Gastroesophageal sphincter (tissue), 4 donors: ENCODE measurements at places on chromosomes 11 and 22. TPM values are rescaled to one million over a fixed set of nuclear protein-coding genes. Genes with fewer than 3 reads are reported as not detected.

DNA sequence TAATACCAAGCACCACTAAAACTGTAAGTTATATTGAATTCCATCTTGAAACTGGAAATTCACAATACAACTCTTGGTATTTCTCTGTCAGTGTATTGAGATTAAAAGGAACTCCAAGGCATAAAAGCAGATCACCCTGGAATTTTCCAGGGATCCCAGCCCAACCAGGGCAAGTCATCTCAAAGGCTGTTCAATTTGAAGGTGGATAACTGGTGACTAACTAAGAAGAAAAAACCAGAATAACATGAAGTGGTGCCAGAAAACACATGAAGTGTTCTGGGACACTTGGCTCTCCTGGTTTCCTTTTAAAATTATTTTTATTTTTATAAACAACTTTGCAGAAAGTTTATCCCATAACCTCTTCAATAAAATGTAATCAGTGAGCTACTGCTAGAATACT is 7.8 kb upstream of the BMAL1 start:
- no peak for ATAC-seq

- no peak for ATAC-seq
Measured at GRCh38 chr11:23885801-23886200, 611.1 kb upstream of the LUZP2 start.

- ATAC-seq = no peak
Measured at GRCh38 chr11:34298871-34299270, 58.9 kb downstream of the ABTB2 start.

- peak; percentile 42 for ATAC-seq
Measured at GRCh38 chr22:27438271-27438980, 363.1 kb downstream of the MN1 start.

DNA sequence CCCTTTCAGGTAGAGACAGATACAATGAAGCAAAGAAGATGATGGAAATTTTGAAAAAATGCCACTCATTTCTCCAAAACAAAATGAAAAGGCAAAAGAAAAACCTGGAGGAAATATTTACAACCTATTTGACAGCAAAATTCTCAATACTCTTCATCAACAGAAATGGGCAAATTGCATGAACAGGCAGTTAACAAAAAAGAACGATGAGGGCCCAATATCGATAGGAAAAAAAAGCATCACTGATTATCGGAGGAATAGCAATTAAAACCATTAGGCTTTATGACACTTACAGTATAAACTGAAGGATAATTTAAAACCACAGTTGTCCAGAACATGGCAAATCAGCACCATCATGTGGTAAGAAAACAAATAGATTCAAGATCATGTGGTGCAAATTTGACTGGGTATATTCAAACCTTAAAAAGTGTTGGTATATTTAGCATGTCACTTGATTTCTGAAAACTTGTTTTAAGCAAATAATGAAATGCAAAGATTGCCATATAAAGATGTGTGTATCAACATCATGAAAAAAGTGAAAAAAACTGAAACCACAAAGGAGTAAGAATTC is 222.9 kb downstream of the BRD1 start:
- no peak for ATAC-seq

DNA sequence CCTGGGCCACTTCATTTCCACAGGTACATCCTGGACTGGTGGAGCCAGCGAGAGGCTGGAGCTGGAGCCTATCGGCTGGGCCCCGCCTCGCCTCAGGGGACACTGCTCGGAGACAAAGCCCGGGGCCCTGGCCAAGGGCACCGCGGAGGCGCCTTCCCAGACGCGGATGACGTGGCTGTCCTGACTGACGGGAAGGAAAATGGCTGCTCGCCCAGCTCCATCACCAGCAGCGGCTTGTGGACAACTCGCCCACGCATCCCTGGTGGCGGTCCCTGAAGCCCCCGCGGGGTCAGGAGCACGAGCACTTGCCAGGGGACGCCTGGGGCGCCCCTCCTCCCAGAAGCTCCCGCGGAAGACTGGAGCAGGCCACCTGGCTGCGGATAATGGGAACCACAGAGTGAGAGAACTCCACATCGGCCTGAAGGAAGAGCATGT is 49.6 kb downstream of the CECR2 start:
- ATAC-seq = no peak

DNA sequence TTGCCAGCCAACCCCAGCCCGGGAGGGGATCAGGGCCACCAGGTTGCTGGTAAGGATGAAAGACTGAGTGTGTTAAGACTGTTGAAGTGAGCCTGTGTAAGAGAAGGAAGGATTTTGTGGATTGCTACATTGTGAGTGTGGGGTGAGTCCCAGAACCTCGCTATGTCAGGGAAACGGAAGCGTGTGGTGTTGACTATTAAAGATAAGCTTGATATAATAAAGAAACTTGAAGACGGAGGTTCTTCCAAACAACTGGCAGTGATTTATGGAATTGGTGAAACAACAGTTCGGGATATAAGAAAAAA is 627 bp downstream of the JRKL start:
- no peak for ATAC-seq

DNA sequence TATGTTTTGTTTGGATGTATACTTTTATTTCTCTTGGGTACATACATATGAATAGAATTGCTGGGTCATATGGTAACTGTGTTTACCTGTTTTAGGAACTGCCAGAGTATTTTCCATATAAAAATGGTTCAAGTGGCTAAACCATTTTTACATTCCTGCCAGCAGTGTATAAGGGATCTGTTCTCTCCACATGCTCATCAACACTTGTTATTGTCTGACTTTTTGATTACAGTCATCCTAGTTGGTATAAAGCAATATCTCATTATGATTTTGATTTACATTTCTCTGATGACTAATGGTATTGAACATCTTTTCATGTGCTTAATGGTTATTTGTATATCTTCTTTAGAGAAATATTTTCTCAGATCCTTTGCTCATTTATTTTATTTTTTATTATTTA is 104.2 kb upstream of the RRM1 start:
- ATAC-seq = no peak

DNA sequence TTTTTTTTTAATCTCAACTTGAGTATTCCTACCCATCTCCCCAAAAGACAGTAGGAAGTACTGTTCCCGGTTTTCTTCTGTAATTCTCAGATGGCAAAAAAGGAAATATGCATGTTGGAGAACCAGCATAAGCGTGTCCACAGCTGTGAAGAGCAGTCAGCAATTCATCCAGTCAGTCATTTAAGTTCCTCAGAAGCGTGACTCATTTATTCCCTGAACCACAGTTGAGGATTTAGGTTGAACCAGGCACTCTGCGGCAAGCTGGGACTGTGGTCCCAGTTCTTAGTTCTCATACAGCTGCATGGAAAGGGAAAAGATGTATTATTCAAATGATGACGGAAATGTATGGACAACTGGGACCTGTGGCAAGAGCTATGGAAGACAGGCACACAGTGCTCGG is 61.0 kb upstream of the MYO18B start:
- no peak for ATAC-seq

- ATAC-seq = peak; percentile 80
Measured at GRCh38 chr22:46547179-46547882, 9.9 kb upstream of the CELSR1 start.

GRCh38 chr22:20032407-20032991 is 11.6 kb downstream of the TANGO2 start:
- no peak for ATAC-seq

DNA sequence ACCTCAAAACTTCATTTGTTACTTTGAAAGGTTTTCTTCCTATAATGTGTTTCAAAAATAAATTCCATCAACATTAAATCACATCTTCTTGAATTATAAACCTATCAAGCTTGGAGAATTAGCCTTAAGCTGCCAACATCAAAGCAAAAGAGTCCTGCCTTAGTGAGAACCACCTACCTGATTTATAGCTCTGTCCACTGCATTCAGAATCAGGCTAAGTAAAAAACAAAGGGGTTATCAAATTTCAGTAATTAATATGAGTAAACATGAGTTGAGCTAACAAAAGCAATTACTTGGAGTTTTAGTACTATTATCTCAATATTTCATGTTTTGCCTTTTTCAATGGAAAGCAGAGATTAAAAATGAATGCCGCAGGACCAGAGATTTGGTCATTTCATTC is 73.9 kb downstream of the CADM1 start:
- ATAC-seq = no peak

GRCh38 chr11:66417000-66417399 is 3.8 kb upstream of the NPAS4 start:
- ATAC-seq = no peak

DNA sequence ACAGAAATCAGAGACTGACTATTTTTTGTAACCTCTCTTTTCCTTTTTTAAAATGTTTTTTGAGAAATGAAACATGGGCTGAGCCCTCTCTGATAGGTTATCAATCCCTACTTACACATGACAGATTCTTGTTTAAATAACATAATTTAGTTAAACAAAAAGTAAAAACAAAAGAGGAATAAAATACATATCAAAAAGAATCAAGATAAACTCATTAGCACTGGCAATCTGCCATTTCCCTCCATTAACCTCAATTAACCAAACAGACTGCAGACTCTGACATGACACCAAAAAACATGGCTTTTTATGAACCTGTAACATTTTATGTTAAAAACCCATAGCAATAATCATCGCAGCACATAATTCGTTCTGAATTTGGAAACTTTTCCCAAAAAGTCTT is 284.4 kb upstream of the MTNR1B start:
- ATAC-seq = no peak

DNA sequence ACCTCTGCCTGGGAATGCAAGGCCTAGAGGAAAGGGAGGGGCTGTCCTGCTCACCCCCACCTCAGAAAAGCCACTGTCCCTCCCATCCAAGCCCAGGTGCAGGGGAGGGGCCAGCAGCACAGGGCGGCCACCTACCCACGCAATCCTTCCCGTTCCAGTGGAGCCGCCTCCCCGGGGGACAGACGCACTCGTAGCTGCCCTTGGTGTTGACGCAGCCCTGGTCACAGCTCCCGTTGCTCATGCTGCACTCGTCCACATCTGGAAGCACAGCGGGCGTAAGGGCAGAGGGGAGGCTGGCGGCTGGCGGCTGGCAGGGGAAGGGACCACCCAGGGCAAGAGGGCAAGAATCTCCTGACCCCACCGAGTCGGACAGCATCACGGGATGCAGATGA is 40.3 kb upstream of the TTLL12 start:
- no peak for ATAC-seq

GRCh38 chr22:30094804-30095203 is 14.5 kb downstream of the HORMAD2 start:
- ATAC-seq = no peak

- peak; percentile 47 for ATAC-seq
Measured at GRCh38 chr11:18618342-18619025, 15.7 kb downstream of the SPTY2D1 start.

GRCh38 chr11:95067841-95068219 is 1.1 kb downstream of the SRSF8 start:
- ATAC-seq = no peak

- ATAC-seq = no peak
Measured at GRCh38 chr11:112516755-112517154, 256.1 kb upstream of the PLET1 start.

- ATAC-seq = no peak
Measured at GRCh38 chr11:121439337-121439736, 12.8 kb upstream of the SORL1 start.

DNA sequence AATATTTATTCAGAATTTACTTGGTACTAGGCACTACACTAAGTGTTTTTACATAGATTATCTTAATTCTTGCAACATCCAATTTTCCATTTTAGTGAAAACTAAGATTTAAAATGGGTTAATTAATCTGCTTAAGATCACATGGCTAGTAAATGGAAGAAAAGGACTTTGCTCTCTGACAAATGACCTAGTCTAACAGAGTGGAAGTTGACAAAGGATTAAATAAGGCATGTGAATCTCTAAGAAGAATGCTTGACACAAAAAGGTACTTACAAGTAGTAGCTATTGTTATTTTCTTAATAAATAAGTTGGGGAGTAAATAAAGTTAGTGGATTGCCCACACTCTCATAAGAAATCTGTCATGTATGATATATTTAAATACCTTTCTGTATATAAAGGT is 584.8 kb downstream of the DLG2 start:
- ATAC-seq = no peak

GRCh38 chr22:45883811-45884170 is 93.2 kb downstream of the WNT7B start:
- ATAC-seq = no peak

GRCh38 chr11:102171101-102171500 is 60.9 kb downstream of the YAP1 start:
- ATAC-seq = peak; percentile 69

DNA sequence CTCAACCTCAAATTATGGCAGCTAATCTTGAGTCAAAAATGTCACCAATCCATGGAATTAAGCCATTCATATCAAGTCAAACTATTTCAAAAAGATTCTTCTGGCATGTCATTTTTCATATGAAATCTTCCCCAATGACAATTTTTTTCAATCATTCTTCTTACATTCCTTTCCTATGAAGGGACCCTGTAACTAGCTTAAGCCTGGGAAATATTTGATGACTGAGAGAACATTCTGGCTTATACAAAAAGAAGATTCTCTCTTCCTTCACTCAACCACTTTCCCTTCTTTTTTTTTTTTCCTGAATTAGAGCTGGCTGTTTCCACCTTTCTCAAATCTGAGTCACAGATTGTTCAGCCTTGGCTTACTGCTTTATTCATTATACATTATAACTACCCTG is 903.7 kb downstream of the FAM181B start:
- ATAC-seq = no peak

CRYBB3 gene
- total RNA-seq = not detected

POLD4 gene
- 82.2 TPM for total RNA-seq

CDKN1C gene
- 201 TPM for total RNA-seq

HORMAD2 gene
- not detected for total RNA-seq

NTM gene
- 11.8 TPM for total RNA-seq

OR51E2 gene
- total RNA-seq = 2.5 TPM

CDC42BPG gene
- 0.13 TPM for total RNA-seq

RNF169 gene
- 28.8 TPM for total RNA-seq

SLC35C1 gene
- 6.8 TPM for total RNA-seq

IRF7 gene
- 11.2 TPM for total RNA-seq

SLC22A25 gene
- not detected for total RNA-seq

CYB5R2 gene
- total RNA-seq = 1.2 TPM

LRRC55 gene
- not detected for total RNA-seq

KREMEN1 gene
- 7.5 TPM for total RNA-seq
